Muscle of back (tissue), 13 donors: ENCODE measurements at places on chromosomes 6 and 20.

GRCh38 chr6:7053125-7053774 is 54.5 kb upstream of the RREB1 start:
- DNase-seq: no peak

DNA sequence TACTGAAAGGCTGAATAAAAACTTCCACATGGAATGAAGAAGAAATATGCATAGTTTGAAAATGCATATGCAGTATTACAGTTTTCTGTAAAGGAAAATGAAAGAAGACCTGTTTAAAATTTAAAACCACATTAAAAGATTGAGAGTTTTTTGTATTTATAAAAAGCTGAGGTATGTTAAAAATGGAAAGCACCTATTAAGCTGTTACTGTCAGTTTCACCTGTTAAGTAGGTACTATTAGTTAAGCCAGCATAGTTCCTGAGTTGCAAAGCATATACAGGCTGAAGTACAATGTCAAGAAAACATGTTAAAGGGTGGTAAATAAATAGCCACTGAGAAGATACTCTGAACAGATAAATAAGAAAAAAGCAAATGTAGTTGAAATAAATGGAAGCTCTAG is 69.9 kb downstream of the ATXN1 start:
- no peak for DNase-seq

GRCh38 chr6:39080246-39080875 is 31.8 kb downstream of the GLP1R start:
- no peak for DNase-seq

- DNase-seq: no peak
Measured at GRCh38 chr20:6238421-6238820, 115.6 kb upstream of the FERMT1 start.

DNA sequence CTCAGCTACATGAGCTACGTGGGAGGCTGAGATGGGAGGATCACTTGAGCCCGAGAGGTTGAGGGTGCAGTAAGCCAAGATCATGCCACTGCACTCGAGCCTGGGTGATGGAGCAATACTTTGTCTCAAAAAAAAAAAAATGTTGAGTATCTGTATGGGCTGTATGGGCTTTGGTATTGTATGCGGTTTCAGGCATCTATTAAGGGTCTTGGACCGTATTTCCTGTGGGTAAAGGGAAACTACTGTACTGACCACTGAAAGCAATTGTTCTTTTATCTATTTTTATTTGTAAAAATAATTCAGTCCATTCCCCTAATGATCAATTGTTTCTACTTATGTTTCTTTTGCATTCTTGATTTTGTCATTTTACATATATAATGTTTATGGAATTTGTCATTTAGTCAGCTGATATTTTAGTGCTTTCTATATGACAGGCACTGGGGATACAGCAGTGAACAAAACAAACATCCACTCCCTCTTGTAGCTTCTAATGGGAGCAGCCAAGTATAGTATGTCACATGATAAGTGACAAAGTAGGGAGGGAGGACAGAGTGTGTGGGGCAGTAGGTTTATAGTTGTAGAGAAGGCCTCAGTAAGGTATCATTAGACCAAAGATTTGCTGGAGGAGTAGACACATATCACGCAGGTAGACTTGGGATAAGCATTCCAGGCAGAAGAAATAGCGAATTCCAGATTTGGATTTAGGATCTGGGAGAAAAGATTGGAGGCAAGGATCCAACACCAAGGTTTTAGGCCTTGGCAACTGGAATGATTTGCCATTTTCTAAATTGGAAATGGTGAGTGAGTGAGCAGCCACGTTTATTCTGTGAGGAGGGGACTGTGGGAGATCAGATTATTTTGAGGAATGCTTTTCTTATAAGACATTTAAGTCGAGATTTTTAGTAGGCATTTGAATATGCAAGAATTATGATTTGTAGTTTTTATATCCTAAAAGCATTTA is 6.0 kb downstream of the PCMT1 start:
- DNase-seq: no peak

GRCh38 chr20:43953919-43954592 is 39.4 kb downstream of the TOX2 start:
- DNase-seq: no peak

GRCh38 chr6:29970711-29971110 is 28.4 kb downstream of the HLA-A start:
- DNase-seq: no peak

GRCh38 chr6:41940759-41941279 is 789 bp downstream of the CCND3 start:
- DNase-seq: peak; percentile 40

- no peak for DNase-seq
Measured at GRCh38 chr6:151675746-151676459, 131.6 kb upstream of the ESR1 start.

DNA sequence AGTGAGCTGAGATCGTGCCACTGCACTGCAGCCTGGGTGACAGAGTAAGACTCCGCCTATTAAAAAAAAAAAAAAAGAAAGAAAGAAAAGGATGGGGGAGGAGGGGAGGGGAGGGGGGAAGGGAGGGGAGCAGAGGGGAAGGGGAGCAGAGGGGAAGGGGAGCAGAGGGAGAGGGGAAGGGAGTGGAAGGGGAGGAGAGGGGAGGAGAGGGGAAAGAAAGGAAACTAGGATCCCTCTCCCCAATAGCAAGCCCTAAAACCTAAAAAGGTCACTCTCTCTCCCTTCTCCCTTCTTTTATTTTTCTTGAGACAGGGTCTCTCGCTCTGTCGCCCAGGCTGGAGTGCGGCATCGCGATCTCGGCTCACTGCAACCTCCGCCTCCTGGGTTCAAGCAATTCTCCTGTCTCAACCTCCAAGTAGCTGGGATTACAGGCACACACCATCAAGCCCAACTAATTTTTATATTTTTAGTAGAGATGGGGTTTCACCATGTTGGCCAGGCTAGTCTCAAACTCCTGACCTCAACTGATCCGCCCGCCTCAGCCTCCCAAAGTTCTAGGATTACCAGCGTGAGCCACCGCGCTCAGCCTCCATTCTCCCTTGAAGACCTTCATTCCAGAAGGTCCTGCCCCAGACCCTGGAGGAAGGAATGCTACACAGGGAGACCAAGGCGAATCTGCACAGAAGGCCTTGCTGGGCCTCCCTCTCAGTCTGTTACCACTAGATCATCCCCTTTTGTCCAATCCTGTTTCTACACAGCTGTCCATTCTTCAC is 45.8 kb upstream of the PIM1 start:
- DNase-seq: no peak

GRCh38 chr6:126767711-126768110 is 350.8 kb upstream of the RSPO3 start:
- peak; percentile 28 for DNase-seq

DNA sequence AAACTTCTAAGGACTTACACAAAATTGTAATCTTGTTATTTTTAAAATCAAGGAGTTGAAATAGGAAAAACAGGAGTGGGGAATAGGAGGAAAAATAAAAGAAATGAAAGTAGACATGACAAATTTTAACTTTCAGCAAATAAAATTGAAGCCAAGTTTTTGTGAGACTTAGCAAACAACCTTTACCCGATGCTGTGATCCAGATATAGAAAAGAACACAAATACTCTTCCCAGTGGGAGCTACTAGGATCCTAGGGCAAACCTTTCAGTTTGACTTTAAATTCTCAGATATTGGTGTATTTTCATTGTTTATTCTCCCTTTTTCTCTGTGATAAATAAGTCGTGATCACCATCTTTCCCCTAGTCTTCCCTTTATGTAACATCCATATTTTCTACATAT is 968.7 kb upstream of the CITED2 start:
- DNase-seq: no peak

DNA sequence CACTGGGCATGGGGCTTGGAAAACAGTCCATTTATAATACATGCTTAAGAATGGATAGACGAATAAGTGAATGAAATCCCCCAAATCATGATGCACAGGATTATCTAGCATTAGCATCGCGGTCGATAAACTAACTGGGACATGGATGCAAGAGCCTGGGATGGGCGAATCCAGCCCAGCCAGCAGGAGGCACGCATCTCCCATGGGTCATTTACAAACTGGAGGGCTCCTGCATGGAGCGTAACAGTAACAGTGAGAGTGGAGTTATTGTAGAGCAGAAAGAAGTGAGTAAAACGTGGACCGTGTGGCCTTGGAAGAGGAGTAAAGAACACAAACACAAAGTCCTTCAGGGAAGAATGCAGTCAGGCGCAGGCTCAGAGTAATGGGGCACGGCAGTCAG is 136.5 kb downstream of the AGPAT4 start:
- DNase-seq: no peak

DNA sequence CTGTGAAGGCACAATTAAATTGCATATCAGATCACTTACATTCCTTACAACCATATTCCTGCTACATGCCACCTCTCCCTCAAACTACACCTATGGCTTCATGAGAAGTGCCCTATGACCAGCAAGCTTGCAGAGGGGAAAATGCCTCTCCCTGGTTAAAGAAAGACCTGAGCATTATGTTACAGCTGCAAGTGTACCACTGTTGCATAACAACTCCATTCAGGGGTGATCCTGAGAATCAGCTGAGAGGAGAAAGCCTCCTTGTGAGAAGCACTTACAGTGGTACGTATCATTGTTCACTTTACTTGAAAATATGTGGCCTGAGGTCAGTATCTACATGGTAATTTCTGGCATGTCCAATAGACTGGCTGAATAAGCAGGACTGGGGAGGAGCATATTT is 20.0 kb downstream of the PDSS2 start:
- DNase-seq: no peak

- no peak for DNase-seq
Measured at GRCh38 chr20:23666189-23666588, 22.6 kb downstream of the CST4 start.

DNA sequence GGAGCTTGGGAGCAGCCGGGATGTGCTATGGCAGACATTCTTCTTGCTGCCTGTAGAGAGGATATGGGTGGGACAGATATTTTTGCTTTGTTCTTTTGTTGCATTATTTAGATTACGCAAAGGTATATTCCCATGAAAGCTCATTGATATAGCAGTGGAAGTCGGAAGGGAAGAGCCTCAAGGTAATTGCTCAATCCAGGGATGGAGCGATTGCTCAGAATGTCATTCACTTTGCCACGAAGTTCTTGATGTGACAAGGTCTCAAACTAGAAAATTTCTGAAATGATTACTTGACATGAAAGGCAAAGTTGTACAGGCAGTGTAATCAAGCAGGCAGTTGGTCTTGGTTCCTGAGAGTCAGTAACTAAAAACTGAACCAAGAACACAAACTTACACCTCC is 615.6 kb upstream of the CDH4 start:
- no peak for DNase-seq

DNA sequence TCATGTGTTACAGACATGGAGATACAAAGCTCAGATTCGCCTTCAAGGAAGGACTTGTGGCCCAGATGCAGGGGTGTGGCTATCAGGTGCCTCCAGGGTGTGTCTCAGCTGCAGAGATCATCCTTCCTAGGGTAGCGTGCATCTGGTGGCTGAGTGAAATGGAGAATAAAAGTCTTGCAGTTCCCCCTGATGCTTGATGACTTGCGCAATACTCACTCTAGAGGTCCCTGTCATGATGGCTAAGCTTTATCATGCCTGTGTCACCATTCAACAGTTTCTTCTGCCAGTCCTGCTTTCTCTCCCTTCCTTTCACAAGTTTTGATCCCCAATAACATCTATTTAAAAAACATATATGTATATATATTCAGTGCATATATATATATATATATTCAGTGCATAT is 228.1 kb downstream of the PAX1 start:
- DNase-seq: no peak

DNA sequence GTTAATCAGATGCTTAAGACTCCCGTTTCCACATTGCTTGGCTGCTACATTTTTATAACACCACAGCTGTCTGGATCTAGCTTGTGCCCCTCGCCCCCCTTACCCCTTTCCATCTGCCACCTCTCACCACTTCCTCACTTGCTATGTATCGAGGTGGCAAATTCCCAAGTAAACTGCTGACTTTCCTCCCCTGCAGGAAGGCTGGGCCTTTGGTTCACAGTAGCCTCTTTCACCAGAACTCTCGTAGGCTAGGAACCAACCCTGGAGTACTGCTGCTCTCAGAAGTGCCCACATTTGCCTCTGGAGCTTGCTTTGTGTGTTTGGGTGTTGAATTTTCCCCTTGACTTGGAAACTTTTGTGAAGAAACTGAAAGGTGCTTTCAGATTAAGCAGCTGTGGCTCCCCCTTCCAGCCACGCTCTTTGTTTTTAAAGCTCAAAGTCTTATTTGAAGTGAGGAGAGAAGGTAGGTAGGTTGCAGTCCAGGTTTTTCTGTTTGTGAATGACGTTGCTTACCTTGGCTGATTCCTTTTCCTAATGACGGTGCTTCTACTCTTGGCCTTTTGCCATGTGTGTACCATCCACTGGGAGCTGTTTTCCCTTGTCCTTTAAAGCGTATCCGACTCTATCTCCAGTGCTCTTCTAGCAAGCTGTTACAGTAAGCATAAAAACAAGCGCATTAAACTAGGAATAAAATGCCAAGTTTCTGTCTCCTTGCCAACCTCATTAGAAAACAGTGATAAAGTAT is 90.4 kb downstream of the CARMIL1 start:
- DNase-seq: peak; percentile 15
